Suprapubic skin (tissue), 4 donors: ENCODE measurements at places on chromosomes 3 and 15. TPM values are rescaled to one million over a fixed set of nuclear protein-coding genes. Genes with fewer than 3 reads are reported as not detected.

- no peak for DNase-seq
- no peaks in the 10 kb centered on the region for H3K27me3 ChIP-seq
- no peak overlapping the region for H3K4me3 ChIP-seq
- H3K36me3 ChIP-seq = no peaks in the 10 kb centered on the region
- H3K4me1 ChIP-seq = peaks cover 15% of the 10 kb centered on the region
- H3K27ac ChIP-seq = no peak overlapping the region
These were observed 26.8 kb downstream of the KLHDC8B start for GRCh38 chr3:49198161-49198560.

- H3K36me3 ChIP-seq = no peaks in the 10 kb centered on the region
- H3K27ac ChIP-seq = no peak overlapping the region
- no peak for DNase-seq
- H3K4me3 ChIP-seq = no peak overlapping the region
- no peaks in the 10 kb centered on the region for H3K27me3 ChIP-seq
- H3K4me1 ChIP-seq = no peaks in the 10 kb centered on the region
These were observed 435.4 kb downstream of the WDR72 start for GRCh38 chr15:53324061-53324460.

DNA sequence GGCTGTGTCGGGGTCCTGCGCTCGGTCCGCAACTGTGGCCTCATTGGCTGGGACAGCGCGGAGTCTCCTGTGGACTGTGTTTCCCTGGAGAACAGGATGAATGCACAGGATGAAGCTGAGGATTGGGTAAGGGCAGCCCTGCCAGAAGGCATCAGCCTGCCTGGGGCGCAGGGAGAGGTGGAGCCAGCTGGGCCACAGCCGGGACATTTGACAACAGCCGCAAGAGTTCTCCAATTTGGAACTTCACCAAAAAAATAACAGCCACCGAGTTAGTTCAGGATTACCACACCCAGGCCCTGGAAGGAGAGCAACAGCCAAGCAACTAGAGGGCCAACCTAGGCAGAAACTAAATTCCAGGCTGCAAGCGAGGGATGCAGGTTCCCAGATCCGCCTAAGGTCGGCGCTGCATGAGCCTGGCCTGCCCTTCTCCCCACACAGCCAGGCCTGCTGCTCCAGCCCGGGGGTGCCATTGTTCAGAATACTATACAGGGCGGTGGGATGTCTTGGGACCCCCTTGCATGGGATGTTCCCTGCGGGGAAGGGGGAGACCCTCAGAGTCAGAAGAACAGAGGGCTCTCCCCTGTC is 229.3 kb downstream of the OCA2 start:
- H3K27me3 ChIP-seq = no peaks in the 10 kb centered on the region
- peaks cover 22% of the 10 kb centered on the region for H3K4me1 ChIP-seq
- no peak overlapping the region for H3K4me3 ChIP-seq
- no peak overlapping the region for H3K27ac ChIP-seq
- no peaks in the 10 kb centered on the region for H3K36me3 ChIP-seq
- no peak for DNase-seq

GRCh38 chr3:141243271-141243707 is 11.7 kb downstream of the PXYLP1 start:
- no peak overlapping the region for H3K27ac ChIP-seq
- peaks cover 20% of the 10 kb centered on the region for H3K4me1 ChIP-seq
- H3K4me3 ChIP-seq = no peak overlapping the region
- DNase-seq = no peak
- no peaks in the 10 kb centered on the region for H3K27me3 ChIP-seq
- no peaks in the 10 kb centered on the region for H3K36me3 ChIP-seq

- no peak for DNase-seq
- no peaks in the 10 kb centered on the region for H3K4me1 ChIP-seq
- H3K27ac ChIP-seq = no peak overlapping the region
- H3K27me3 ChIP-seq = no peaks in the 10 kb centered on the region
These were observed 46.2 kb upstream of the EPHA3 start for GRCh38 chr3:89061259-89061658.

DNA sequence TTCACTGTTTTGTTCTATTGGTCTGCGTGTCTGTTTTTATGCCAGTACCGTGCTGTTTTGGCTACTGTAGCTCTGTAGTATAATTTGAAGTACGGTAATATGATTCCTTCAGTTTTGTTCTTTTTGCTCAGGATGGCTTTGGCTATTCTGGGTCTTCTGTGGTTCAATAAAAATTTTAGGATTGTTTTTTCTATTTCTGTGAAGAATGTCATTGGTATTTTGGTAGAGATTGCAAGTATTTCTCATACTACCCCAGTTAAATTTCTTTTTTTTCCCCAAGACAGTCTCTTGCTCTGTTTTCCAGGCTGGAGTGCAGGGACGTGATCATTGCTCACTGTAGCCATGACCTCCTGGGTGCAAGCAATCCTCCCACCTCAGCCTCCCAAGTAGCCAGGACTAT is 53.4 kb downstream of the STARD9 start:
- H3K27me3 ChIP-seq = no peaks in the 10 kb centered on the region
- no peak overlapping the region for H3K27ac ChIP-seq
- no peaks in the 10 kb centered on the region for H3K4me1 ChIP-seq
- no peaks in the 10 kb centered on the region for H3K36me3 ChIP-seq

DNA sequence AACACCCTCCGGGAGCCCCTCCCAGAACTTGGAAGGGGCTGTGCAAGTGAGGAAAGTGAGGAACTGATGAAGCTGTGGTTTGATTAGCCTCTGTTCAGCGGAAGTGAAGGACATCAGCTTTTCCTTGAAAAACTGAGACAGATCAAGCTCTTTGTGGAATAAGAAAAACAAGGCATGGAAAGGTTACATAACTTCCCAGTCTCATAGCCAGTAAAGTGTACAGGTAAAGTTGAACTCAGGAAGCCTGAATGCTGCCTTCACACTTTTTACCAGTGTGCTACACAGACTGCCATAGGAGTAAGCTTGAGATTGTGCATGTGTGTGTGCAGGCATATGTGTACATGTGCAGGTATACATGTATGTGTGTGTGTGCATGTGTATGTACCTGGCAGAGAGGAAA is 293.2 kb downstream of the FGF12 start:
- no peaks in the 10 kb centered on the region for H3K36me3 ChIP-seq
- no peak overlapping the region for H3K27ac ChIP-seq
- no peak overlapping the region for H3K4me3 ChIP-seq
- H3K27me3 ChIP-seq = peaks cover 6% of the 10 kb centered on the region
- DNase-seq = no peak

DNA sequence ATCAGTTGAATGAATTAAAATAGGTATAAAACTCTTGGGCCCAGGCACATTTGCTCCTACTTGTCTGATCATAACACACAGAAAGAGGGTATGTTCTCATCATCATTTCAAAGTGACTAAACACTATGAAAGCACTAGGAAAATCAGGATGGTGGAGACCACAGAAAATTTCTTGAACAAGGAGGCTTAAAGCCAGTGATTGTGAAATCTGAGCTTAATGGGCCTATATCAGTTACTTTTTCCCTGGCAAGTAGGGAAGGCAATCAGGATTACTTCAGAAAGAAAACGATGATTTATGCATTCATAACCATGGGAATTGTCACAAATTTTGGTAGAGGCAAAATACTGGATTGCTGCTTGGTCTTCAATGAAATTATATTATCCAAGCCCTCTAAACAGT is 434.4 kb upstream of the CNTN4 start:
- H3K4me3 ChIP-seq = no peak overlapping the region
- H3K4me1 ChIP-seq = no peaks in the 10 kb centered on the region
- no peak overlapping the region for H3K27ac ChIP-seq
- H3K36me3 ChIP-seq = no peaks in the 10 kb centered on the region
- DNase-seq = no peak
- H3K27me3 ChIP-seq = no peaks in the 10 kb centered on the region

SH3GL3 gene
- 0.34 TPM for total RNA-seq
